ENCODE measurements at places on chromosomes 1 and 21.

- no peak overlapping the region for H3K27ac ChIP-seq
- no peaks in the 10 kb centered on the region for H3K27me3 ChIP-seq
- H3K36me3 ChIP-seq, result no peaks in the 10 kb centered on the region
- DNase-seq, result no peak
Observed at GRCh38 chr1:36324353-36324703, 883 bp upstream of the EVA1B start.

DNA sequence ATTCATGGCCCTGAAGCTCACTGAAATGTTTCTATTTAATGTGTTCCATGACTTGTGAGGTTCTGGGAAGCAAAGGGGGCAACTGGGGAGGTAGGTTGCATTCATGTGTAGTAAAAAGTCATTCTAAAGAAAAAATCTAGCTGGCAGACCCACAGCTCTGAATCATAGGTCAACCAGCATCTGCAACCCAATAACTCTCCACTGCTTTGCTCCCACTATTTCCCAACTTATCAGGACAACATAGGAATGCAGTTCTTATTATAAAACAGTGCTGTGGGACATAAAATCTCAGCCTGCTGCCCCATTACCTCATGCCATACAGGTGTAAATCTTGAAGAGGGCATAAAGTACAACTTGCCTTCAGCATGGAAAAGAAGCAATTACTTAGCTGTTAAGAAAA, 576.1 kb upstream of the PTBP2 start:
- no peaks in the 10 kb centered on the region for H3K27me3 ChIP-seq
- no peak overlapping the region for H3K27ac ChIP-seq
- no peak overlapping the region for H3K4me3 ChIP-seq

DNA sequence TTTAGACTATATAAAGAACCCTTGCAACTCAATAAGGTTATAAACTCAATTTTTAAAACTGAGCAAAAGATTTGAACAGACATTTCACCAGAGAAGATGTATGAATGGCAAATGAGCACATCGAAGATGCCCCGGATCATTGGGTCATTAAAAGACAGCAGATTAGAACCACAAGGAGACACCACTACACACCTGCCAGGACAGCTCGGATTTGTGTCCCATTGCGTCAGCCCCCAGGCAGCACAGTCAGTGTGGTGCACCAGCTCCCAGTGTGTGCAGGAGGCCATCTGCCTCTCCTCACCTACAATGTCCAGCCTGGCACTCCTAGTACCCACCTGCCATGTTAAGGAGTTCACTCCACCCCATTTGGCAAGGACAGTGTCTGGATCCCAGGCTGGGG, 61.1 kb upstream of the LRP8 start:
- H3K27ac ChIP-seq, result no peak overlapping the region
- DNase-seq, result no peak
- no peak overlapping the region for H3K4me3 ChIP-seq
- H3K27me3 ChIP-seq, result no peaks in the 10 kb centered on the region

DNA sequence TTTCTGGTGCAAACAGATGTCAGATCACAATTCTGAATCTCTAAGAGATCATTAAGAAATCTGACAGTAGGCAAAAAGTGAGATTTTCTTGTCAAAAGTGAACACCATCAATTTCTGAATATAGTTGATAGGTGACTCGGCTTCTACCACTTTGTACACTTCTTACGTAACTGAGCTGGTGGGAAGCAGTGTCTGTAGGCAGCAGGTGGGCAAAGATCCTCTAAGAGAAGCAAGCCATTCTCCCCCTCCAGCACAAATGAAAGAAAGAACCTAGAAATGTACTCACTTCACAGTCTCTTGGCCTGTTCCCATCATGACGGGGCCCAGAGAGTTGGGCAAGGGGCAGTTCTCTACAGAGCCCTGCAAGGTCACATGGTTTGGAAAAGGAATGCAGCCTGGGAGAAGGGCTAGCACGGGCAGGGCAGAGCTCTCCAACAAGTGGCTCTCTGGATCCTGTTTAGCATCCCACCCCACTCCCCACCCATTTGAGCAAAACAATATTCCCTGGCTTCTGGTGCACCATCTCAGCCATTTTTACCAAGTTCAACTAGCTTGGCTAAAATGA, 412.6 kb downstream of the LTN1 start:
- no peak overlapping the region for H3K27ac ChIP-seq
- H3K4me3 ChIP-seq, result no peak overlapping the region
- H3K36me3 ChIP-seq, result peaks cover 2% of the 10 kb centered on the region
- no peaks in the 10 kb centered on the region for H3K27me3 ChIP-seq
- no peak for DNase-seq

- no peak for DNase-seq
- no peak overlapping the region for H3K27ac ChIP-seq
- no peaks in the 10 kb centered on the region for H3K36me3 ChIP-seq
- peaks cover 8% of the 10 kb centered on the region for H3K4me1 ChIP-seq
- H3K4me3 ChIP-seq, result no peak overlapping the region
Observed at GRCh38 chr1:213332491-213332890, 281.4 kb downstream of the RPS6KC1 start.

DNA sequence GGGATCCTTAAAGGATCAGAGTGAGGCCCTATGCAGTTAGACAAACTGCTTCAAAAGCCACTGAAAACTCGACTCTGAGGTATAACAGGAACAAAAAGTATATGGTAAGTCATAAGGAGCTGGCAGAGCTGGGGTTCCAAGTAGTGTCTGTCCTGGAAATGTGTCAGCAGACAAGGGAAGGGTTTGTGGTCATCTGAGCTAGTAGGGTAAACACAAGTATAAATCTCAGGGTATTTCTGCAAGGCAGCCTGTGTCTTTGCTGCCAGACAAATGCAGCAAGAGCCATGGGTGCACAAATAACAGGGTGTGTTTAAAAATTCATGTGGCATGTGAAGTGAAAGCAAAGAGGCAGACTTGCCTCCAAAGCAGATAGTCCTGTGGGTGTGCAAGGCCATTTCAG, 759.0 kb upstream of the ADAMTS5 start:
- H3K4me3 ChIP-seq, result no peak overlapping the region
- H3K27me3 ChIP-seq, result no peaks in the 10 kb centered on the region
- H3K4me1 ChIP-seq, result no peaks in the 10 kb centered on the region
- H3K27ac ChIP-seq, result no peak overlapping the region
- no peak for DNase-seq

GRCh38 chr1:118960026-118960561, 28.0 kb downstream of the TBX15 start:
- H3K36me3 ChIP-seq, result no peaks in the 10 kb centered on the region
- no peak overlapping the region for H3K27ac ChIP-seq
- no peak for DNase-seq
- no peak overlapping the region for H3K4me3 ChIP-seq
- H3K27me3 ChIP-seq, result no peaks in the 10 kb centered on the region

GRCh38 chr1:73662526-73662925, 535.5 kb downstream of the LRRIQ3 start:
- H3K36me3 ChIP-seq, result no peaks in the 10 kb centered on the region
- no peaks in the 10 kb centered on the region for H3K27me3 ChIP-seq
- DNase-seq, result no peak
- H3K4me1 ChIP-seq, result no peaks in the 10 kb centered on the region

DNA sequence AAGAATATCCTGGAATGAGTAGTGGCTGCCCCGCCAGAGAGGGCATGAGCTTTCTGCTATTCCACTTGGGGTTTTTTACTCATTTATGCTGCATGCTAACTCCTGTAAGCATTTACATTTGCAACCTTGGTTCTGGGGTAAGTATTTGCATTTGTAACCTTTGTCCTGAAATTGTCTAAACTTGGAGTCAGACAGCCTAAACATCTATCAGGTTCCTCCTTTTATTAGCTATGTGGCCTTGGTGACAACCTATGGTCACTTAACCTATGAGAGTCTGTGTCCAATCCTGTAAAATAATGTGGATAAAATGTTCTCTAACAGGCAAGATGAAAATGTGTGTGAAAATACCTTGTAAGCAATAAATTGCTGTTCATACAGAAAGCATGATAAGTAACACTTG, 8.9 kb upstream of the ZMYM4 start:
- no peaks in the 10 kb centered on the region for H3K36me3 ChIP-seq
- no peak overlapping the region for H3K27ac ChIP-seq

- H3K27ac ChIP-seq, result no peak overlapping the region
- no peaks in the 10 kb centered on the region for H3K36me3 ChIP-seq
- H3K27me3 ChIP-seq, result peaks cover 6% of the 10 kb centered on the region
Observed at GRCh38 chr1:32496127-32496526, 31.3 kb downstream of the ZBTB8B start.

DNA sequence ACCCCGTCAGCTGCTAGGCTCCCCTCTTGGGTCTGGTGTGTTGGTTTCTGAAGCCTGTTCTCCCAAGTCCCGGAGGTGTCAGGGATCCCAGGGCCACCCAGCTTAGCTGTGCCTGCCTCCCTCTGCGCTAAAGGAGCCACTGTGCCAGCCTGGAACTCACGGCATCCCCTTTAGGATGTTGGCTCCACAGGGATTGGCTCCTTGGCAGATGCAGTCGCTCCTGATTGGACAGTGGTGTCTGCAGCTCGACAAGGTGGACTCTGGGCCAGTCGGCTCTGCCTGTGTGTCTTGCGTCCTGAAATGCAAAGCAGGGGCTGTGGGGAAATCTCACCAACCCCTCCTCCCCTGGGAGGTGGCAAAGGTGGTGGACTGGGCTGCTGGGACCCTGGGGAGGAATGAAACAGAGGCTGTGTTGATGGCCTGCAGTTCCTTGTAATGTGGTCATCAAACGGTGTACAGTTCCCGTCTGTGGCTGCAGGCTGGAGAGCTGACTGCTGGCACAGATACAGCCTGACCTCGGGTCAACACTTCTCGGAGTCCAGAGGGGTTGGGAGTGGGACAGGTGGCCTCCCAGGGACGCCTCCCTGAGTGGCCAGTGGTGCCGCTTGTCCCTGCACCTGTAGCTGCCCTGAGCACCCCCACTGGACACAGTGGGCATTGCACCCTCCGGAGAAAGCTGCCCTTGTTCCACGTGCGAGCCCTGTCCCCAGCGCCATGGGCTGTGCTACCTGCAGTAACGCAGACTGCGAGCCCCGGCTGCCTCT, 11.5 kb upstream of the KCNAB2 start:
- H3K27ac ChIP-seq, result no peak overlapping the region
- peaks cover 87% of the 10 kb centered on the region for H3K4me1 ChIP-seq
- no peaks in the 10 kb centered on the region for H3K27me3 ChIP-seq
- peaks cover 32% of the 10 kb centered on the region for H3K36me3 ChIP-seq

- H3K4me1 ChIP-seq, result no peaks in the 10 kb centered on the region
- no peaks in the 10 kb centered on the region for H3K27me3 ChIP-seq
- no peak overlapping the region for H3K4me3 ChIP-seq
- H3K36me3 ChIP-seq, result no peaks in the 10 kb centered on the region
- DNase-seq, result no peak
- H3K27ac ChIP-seq, result no peak overlapping the region
Observed at GRCh38 chr1:223298701-223299100, 65.3 kb downstream of the SUSD4 start.

DNA sequence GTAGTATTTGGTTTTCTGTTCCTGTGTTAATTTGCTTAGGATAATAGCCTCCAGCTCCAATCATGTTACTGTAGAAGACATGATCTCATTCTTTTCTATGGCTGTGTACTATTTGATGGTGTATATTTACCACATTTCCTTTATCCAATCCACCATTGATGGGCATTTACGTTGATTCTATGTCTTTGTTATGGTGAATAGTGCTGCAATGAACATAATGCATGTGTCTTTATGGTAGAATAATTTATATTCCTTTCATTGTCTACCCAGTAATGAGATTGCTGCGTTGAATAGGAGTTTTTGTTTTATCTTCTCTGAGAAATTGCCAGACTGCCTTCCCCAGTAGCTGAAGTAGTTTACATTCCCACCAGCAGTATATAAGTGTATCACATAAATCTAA, 538.8 kb downstream of the LRRIQ3 start:
- DNase-seq, result no peak
- no peaks in the 10 kb centered on the region for H3K36me3 ChIP-seq
- H3K27ac ChIP-seq, result no peak overlapping the region
- H3K4me1 ChIP-seq, result no peaks in the 10 kb centered on the region

DNA sequence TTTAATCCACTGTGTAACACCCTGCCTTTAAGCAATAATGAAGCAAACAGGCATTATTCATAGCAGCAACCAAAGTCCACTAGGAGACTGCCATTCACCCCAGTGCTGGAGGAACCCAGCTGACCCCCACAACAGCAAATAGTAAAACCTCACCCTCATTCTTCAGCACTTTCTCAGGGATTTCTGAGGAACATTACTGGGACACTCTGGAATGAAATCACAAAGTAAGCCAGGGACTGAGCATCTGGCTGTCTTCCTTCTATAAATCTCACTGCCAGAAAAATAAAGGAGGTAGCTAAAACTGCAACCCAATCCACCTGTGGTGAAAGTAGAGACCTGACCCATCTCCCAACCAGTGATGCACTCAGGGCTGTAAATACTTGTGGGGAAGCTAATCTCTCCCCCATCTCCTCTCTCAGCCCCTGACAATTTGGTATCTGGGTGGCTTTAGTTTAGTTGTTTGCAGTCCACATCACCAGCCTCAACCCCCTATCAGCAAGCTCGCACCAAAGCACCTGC, 47.1 kb downstream of the COL6A1 start:
- H3K27me3 ChIP-seq, result no peaks in the 10 kb centered on the region
- no peak overlapping the region for H3K27ac ChIP-seq
- no peak for DNase-seq
- H3K36me3 ChIP-seq, result no peaks in the 10 kb centered on the region
- H3K4me3 ChIP-seq, result no peak overlapping the region

- H3K4me3 ChIP-seq, result no peak overlapping the region
- H3K36me3 ChIP-seq, result no peaks in the 10 kb centered on the region
- H3K4me1 ChIP-seq, result peaks cover 13% of the 10 kb centered on the region
- DNase-seq, result no peak
- H3K27me3 ChIP-seq, result no peaks in the 10 kb centered on the region
Observed at GRCh38 chr1:204194080-204194479, 2.2 kb downstream of the KISS1 start.

DNA sequence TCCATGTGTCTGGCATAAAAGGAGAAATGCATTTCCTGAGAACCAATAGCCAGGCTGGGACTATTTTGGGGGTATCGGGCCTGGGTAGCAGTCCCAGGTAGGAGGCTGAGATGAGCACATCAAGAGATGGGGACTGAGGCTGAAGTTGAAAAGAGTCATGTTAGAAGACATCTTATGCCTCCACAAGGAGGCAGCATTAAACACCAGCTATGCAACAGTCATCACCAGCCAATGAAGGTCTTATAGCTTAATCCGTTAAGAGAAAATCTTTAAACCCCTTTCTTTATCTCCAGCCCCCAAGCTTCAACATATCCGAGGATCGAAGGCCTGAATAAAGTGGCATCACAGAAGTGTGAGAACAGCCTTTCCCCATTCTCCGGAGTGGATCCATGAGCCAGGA, 640.7 kb upstream of the PTBP2 start:
- H3K4me3 ChIP-seq, result no peak overlapping the region
- H3K27ac ChIP-seq, result no peak overlapping the region
- no peaks in the 10 kb centered on the region for H3K4me1 ChIP-seq
- no peaks in the 10 kb centered on the region for H3K36me3 ChIP-seq
- no peak for DNase-seq

All from natural killer cell (primary cell).